RKO (cell line): ENCODE measurements at places on chromosomes 3 and 15.

- no peak for DNase-seq
Measured at GRCh38 chr3:60178931-60179653, 1072.2 kb downstream of the FHIT start.

DNA sequence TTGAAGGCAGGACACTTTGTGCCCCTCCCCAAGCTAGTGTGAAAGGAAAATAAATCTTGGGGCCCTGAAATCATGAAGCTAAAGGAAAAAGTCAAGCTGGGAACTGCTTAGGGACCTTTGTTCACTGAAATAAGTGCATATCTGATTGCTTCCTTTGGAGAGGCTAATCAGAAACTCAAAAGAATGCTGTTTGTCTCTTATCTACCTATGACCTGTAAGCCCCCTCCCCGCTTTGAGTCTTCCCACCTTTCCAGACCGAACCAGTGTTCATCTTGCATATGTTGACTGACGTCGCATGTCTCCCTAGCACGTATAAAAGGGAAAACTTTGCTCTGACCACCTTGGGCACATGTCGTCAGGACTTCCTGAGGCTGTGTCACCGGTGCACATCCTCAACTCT is 53.1 kb downstream of the SLC30A4 start:
- no peak for DNase-seq

GRCh38 chr3:174132006-174132405 is 727.1 kb upstream of the NAALADL2 start:
- DNase-seq = no peak

DNA sequence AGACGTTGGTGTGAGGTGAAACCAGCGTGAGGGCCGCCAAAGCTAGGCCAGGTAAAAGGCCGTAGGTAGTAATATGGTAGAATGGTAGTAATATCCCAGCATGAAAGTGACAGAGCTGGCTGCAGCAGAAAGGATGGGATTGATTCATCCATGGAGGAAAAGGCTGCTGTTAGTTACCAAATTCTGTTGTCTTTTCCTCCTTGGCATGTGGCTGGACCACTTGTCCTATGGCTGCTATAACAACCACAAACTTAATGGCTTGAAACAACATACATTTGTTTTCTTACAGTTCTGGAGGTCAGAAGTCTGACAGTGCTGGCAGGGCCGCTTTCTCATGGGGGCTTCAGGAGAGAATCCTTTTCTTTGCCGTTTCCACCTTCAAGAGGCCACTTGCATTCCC is 47.8 kb upstream of the CHST2 start:
- DNase-seq = no peak

DNA sequence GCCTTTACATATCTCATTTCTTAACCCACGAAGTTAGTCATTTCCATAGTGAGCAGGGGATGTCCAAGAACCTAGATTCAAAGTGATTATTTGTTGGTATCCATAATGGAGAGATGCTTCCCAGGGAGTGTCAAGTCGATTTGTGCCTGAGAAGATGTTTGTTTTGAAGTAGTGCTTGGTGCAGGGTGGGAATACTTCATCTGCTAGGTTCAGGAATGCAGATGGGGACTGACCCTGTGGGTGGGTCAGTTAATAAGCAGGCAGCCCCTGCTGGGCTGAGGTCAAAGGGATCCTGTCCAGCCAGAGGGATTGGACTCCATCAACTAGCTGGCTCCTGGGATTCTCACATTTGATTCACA is 44.1 kb upstream of the VILL start:
- DNase-seq = no peak

- no peak for DNase-seq
Measured at GRCh38 chr3:10706156-10706739, 109.8 kb upstream of the SLC6A11 start.

GRCh38 chr3:42501321-42501680 is 1.1 kb upstream of the VIPR1 start:
- no peak for DNase-seq

DNA sequence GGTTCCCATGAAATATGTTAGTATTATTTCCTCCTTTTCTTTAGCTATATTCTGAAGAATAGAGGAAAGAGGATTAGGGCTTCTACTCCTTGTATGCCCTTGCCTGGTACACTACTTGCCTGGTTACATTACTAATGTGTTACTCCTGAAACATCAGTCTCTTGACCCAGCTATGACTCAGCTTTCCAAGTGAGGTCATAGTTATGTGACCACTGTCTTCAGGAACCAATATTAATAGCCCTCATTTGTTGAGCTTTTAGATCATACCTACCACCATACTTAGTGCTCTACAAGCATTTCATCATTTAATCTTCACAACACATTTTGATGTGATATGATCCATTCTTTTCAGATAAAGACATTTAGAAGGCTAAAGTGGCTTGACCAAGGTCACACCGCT is 60.3 kb downstream of the CMSS1 start:
- DNase-seq = peak; percentile 85

DNA sequence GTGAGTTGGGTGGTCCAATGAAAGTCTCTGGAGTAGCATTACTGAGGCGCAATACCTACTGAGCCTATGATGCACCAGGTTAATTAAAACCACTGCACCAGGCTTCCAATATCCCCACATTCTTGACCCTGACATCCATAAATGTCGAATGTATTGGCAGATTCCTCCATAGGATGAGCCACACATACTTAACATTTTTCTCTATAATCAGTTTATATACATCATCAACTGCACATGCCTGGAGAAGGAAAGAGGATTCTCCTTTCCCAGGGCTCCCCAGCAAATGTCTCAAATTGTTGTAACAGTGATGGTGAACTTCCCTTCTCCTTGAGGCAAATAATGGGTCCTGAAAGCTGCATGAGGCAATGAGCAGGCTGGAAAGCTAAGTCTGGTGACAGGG is 82.3 kb upstream of the LPP start:
- no peak for DNase-seq
